ENCODE measurements at places on chromosomes 4 and X.

- no peak for DNase-seq
These were observed 50.8 kb upstream of the PPP2R2C start for GRCh38 chr4:6523251-6523650.

DNA sequence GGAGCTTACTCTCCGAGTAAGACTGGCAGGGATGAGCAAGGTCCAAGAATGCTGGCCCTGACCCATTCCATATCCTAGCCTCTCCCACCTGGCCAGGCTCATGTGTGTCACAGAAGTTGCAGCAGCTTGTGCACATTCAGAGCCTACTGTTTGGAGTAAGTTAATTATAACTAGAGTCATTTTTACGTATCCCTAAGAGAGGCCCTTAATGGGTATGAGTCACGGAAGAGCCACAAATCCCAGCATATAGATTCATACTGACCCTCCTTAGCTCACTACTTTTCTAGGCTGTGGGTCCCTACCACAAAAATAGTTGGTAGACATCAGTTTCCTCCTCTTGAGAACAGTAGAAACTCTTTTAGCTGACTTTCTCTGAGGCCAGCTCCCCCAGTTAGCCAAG is 118.3 kb upstream of the FRG1 start:
- no peak for DNase-seq

GRCh38 chr4:152579107-152579764 is 43.3 kb upstream of the FBXW7 start:
- DNase-seq = no peak

DNA sequence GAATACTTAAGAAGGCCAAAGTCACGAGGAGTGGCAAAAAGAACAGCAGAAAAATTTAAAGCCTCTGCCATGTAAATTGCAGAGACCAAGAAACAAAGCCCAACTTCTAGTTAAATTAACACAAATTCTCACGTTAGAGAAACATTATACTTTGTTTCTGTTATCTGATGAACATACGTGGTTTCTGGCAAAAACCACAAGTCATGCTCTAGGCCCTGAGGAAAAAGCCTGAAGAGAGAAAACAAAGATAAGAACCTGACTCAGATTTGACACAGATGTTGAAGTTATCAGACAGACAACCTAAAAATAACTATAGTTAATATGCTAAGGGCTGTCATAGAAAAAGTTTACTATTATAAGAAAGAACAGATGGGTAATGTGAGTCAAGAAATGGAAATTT is 149.1 kb upstream of the PCDH10 start:
- DNase-seq = no peak

DNA sequence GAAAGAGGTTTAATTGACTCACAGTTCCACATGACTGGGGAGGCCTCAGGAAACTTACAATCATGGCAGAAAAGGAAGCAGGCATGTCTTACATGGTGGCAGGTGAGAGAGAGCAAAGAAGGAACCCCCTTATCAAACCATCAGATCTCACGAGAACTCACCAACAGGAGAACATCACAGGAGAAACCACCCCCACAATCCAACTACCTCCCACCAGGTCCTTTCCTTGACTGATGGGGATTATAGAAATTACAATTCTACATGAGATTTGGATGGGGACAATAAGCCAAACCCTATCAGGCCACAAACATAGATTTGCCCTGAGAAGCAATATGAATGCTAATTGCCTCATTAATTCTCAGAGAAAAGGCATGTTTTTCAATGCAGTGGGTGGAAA is 138.2 kb upstream of the RAPGEF2 start:
- no peak for DNase-seq

GRCh38 chr4:159015841-159016240 is 87.0 kb upstream of the RAPGEF2 start:
- DNase-seq = no peak

DNA sequence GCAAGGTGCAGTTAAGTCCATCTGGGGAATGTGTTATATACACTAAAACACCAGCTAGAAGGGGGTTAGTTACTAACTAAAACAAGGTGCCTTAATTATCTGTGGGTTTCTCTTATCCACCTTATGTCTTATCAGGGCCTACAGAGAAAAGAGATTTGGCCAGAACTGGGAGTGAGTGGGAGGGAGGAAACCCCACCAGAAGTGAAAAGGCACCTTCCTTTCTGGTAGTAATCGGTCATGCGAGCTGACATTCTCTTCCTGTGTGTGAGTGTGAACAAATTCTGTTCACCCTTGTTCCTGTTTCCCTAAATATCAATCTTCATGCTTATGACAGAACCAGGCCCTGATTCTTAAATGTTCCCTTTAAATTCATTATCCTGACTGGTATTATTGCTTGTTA is 43.5 kb downstream of the SRPX2 start:
- DNase-seq = no peak

- no peak for DNase-seq
These were observed 144.1 kb downstream of the SOWAHB start for GRCh38 chr4:76753814-76754213.

- no peak for DNase-seq
These were observed 624 bp downstream of the BEX5 start for GRCh38 chrX:102154900-102155805.

- peak; percentile 48 for DNase-seq
These were observed 121.1 kb upstream of the OTUD4 start for GRCh38 chr4:145301386-145302080.

DNA sequence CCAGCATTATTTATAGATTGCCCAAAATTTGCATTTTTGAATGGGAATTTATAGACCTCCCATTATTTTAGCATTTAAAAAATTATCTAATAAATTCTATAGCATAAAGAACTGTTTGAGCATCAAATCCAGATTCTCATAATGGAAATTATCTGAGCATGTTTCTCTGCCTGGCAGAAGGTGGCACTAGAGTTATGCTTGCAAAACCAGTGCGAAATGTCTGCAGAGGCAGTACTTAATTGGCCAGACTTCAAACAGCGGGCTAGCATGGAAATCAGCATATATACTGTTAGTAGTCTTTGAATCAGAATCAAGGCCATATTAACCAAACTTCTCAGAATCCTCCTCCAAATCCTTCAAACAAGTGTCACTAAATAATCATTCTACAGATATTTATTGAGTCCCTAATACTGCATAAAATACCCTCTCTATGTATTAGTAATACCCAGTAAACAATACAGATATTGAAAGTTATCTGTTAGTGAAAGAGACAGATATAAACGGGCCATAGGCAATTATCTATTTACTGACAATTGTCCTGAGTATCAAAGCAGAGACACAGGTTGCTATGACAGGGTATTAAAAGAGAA is 78.7 kb upstream of the DCLK2 start:
- DNase-seq = peak; percentile 52

GRCh38 chrX:110241816-110242215 is 76.1 kb downstream of the AMMECR1 start:
- no peak for DNase-seq

- DNase-seq = no peak
These were observed 213.5 kb downstream of the CBR4 start for GRCh38 chr4:168796362-168797106.

DNA sequence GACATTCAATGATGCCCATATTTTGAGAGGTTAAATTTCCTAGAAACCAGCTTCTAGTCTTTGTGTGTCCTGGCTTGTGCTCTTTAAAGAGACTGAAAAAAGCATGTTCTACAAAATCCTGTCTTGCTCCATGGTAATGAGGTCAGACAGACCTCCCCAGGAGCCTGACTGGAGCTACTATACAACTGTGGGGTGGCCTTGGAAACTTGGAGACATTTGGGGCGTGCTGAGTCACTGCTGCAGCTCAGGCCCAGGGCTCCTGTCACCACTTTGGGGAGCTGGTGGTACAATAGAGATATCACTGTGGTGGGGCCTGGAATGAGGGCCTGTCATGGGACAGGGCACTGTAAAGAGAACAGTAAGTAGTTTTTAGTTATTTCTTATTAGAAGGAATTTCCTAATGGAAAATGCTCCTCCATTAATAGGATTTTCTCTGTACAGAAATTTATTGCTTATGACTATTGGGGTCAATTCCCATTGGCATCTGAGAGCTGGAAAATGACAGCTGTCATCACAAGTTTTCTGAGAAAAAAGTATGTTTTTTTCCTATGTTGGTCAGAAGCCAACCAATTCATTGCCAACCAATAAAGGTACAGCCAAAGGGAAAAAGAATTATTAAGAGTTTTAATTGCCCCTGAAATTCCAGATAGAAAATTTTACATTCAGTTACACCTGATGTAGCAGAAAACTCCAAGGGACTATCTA is 207.4 kb upstream of the JADE1 start:
- DNase-seq = no peak

DNA sequence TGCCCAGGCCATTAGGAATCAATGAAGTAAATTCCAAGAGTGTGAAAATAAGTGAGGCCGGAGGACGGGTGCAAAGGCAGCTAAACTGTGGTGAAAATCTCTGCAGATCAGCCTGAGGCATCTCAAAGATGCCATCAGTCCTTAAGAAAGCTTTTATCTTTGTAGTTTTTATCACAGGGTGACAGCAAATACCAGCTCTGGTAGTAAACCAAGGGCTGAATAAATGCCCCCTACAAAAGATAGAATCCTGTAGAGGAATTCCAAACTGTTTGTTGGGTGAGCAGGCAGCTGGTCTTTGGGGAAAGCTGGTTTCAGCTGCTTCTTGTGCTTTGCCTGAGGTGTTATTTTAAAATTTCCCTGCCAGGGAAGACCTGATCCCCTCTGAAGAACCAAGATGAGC is 21.6 kb upstream of the RBM47 start:
- DNase-seq = no peak

DNA sequence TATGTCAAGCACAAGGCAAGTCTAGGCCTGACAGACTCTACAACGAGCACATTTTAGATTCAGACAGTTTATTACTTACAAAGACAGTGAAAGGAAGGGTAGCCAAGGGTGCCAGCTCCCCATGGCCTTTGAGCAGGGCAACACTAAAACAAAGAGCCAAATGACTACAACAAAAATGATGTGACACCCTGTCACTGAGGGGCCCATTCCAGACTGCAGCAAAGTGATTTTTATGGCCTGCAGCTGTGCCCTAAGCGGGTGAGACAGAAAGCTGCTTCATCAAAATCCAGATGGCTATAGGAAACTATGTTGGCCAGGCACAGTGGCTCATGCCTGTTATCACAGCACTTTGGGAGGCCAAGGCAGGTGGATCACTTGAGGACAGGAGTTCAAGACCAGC is 13.4 kb upstream of the RP2 start:
- no peak for DNase-seq

DNA sequence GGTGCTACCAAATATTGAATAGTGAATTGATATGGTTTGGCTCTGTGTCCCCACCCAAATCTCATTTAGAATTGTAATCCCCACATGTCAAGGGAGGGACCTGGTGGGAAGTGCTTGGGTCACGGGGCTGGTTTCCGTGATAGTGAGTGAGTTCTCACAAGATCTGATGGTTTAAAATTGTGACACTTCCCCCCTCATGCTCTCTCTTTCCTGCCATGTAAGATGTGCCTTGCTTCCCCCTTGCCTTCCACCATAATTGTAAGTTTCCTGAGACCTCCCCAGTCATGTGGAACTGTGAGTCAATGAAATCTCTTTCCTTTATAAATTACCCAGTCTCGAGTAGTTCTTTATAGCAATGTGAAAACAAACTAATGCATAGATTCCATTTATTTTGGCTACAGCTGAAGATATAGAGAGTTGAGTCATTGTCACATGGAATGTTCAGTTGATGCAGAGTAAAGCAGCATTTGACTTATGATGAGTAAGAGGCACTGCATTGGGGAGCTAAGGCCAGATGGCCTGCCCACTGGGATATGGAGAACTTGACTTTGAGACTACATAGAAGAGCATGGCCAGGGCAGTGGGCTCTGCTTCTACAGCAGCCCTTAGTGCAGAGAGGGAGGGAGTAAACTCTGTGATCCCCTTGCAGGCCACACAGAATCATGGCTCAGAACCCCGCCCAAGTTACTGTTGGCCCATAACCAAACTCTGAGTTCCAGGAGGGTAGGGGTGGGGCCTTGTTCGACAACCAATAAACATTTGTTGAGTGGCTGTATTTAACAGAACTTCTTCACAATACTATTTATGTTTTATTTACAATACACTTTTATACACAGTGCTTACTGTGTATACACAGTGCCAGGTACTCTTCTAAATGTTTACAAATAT is 34.2 kb downstream of the RAI2 start:
- no peak for DNase-seq

DNA sequence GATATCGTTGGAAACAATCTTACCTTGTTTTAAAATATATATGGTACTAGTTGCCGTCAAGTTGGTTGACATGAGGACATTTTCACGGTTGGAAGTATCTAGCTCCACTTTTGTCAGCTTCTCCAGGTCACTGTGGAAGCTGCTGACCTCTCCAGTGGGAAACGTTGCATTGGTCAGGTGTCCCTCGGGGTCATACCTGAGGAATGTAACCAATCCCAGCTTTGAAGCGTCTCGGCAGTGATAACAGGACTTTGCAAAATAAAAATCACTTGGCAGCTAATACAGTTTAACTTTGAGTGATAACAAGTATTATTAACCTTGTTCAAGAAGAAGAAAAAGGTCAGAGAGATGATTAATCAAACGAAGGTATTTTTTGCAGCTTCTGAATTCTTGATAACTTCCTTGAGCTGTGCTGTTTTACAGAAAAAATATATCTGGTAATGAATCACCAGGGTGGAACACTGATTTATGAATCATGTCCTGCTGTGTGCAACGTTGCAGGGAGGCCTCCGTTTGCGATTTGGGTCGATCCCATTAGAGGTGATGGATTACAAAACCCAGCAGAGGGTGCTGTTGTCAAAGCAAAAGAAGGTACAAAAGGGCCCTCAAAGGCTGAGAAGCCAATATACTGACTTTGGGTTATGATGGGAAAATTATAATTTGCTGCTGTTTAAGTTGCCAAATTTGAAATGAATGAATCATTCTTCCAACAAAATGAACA is 60.1 kb downstream of the SH2D1A start:
- peak; percentile 71 for DNase-seq

DNA sequence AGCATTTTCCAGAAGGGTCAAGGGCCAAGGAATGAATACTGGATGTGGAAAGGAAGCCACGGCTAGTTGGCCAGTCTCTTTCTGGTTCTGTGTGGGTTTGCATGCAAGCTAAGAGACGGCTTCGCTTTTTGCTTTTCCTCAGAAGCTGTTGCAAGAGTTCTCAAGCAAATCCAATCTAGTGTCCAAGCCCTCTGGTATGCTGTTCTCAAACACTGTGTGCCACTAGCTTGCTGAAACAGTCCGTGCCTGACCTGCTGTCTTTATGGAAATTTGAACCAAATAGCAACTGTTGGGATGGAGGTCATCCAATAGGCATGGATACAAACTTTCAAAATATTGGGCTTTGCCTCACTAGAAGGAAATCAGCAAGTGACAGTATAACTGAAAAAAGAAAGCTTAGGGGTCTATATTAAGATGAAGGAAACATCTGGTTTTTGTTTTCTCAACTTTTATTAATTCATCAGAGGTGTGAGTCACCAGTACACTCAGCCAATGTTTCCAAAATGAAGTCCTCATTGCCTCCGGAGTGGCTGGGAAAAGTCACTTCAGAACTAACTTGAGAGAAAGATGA is 70.5 kb downstream of the SLC9A6 start:
- no peak for DNase-seq

DNA sequence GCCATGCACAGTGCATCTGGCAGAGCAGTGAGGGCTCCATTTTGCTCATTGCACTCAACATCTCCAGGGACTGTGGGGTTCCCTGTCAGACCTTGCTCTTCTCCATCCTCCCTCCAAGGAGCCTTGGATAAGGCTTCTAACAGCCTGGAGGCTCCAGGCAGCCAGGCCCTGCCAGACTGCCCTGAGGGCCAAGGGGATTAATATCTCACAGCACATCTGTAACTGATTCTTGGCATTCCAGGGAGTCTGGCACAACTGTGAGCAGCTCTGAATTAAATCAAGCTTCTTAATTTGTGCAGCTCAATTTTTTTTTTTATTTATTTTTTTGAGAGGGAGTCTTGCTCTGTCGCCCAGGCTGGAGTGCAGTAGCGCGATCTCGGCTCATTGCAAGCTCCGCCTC is 224.5 kb upstream of the PGRMC2 start:
- no peak for DNase-seq

All from NB4 (cell line).